Trophoblast cell (in vitro differentiated cells and primary cell): ENCODE measurements at places on chromosomes 11 and 22.

DNA sequence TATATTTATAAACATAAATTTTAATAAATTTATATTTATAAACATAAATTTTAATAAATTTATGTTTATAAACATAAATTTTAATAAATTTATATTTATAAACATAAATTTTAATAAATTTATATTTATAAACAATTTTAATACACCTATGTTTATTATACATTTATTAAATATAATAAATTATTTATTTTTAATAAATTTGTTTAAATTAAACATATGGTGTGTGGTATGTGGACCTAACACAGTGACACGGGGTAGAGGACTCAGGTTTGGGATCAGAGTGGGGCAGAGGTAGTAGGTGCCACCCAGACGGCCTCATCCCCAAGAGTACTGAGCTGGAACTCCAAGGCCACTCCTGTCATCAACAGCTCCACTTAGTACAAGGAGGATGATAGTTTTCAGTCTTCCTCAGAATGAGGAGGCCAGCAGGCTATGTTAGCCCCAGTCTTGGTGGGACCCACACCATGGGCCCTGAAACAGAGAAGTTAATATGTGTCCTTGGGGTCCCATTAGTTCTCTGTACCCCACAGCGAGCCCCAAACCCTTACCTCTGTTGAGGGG is 46.7 kb upstream of the BID start:
- H3K27me3 ChIP-seq: no peaks in the 10 kb centered on the region
- DNase-seq: no peak
- peaks cover 12% of the 10 kb centered on the region for H3K36me3 ChIP-seq
- H3K4me1 ChIP-seq: no peaks in the 10 kb centered on the region
- H3K27ac ChIP-seq: no peak overlapping the region

- no peaks in the 10 kb centered on the region for H3K4me1 ChIP-seq
- DNase-seq: no peak
- H3K27ac ChIP-seq: no peak overlapping the region
- no peak overlapping the region for H3K4me3 ChIP-seq
- no peaks in the 10 kb centered on the region for H3K27me3 ChIP-seq
Measured at GRCh38 chr11:88348870-88349269, 11.3 kb upstream of the CTSC start.

- no peaks in the 10 kb centered on the region for H3K27me3 ChIP-seq
- H3K36me3 ChIP-seq: no peaks in the 10 kb centered on the region
- no peaks in the 10 kb centered on the region for H3K4me1 ChIP-seq
- no peak overlapping the region for H3K4me3 ChIP-seq
- H3K27ac ChIP-seq: no peak overlapping the region
Measured at GRCh38 chr11:126465573-126466188, 110.2 kb downstream of the ST3GAL4 start.

DNA sequence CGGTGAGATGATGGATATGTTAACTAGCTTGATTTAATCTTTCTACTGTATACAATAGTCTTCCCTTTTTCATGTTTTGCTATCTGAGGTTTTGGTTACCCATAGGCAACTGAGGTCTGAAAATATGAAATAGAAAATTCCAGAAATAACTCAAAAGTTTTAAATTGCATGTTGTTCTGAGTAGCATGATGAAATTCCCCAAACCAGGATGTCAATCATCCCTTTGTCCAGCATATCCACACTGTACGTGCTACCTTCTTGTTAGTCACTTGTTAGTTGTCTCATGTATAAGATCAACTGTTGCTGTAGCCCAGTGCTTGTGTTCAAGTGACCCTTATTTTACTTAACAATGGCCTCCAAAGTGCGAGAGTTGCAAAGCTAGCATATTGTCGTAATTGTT is 21.2 kb upstream of the OR10W1 start:
- no peaks in the 10 kb centered on the region for H3K27me3 ChIP-seq
- H3K4me1 ChIP-seq: no peaks in the 10 kb centered on the region
- no peak overlapping the region for H3K27ac ChIP-seq
- DNase-seq: no peak
- no peak overlapping the region for H3K4me3 ChIP-seq
- H3K36me3 ChIP-seq: no peaks in the 10 kb centered on the region

- H3K4me3 ChIP-seq: no peak overlapping the region
- H3K4me1 ChIP-seq: no peaks in the 10 kb centered on the region
- no peak overlapping the region for H3K27ac ChIP-seq
- no peak for DNase-seq
- no peaks in the 10 kb centered on the region for H3K27me3 ChIP-seq
Measured at GRCh38 chr11:120089036-120090001, 48.6 kb downstream of the TRIM29 start.

DNA sequence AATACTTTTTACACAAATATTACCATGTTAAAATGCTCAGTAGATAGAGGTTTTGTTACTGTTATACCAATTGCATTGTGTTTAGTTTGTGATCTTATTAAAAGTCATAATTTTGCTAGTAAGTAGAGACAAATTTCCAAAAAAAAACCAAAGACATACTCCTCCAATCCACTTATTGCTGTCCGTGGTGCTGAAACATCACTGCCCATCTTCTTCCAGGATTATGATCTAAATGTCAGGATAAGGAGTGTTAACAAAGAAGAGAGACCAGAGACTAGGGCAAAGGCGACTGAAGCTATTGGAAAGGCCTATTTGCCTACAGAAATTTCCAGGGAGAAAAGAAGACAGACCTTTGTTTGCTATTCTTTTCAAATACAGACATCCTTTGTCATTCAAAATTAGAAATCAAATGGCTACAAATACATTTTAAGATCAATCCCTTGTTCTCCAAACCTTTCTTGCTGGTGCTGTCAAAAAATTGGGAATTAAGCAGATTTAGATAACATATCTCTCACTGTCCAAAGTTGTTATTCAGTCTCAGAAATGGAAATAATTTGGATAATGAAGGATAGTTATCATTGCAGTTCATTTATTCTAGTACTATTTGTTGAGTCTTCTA is 199.7 kb downstream of the C11orf91 start:
- no peaks in the 10 kb centered on the region for H3K27me3 ChIP-seq
- DNase-seq: no peak
- no peaks in the 10 kb centered on the region for H3K36me3 ChIP-seq
- no peak overlapping the region for H3K27ac ChIP-seq
- no peak overlapping the region for H3K4me3 ChIP-seq

DNA sequence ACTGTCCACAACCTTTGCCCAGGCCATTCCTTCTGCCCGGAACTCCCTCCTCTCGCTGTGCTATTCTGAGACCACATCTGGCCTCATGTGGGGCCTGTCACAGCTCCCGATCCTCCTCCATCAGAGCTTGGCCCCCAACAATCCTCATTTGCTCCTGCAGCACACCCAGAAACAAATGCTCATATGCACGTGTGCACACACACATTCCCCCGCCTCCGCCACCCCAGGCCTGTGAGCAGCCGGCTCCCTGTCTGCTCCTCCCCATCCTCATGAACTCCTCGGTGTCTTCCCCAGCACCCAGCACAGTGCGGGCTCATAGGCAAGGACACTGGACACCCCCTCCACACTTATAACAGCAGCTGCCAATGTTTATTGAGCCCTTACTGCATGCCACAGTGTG is 29.7 kb upstream of the PICK1 start:
- no peak overlapping the region for H3K27ac ChIP-seq
- peaks cover under 1% of the 10 kb centered on the region for H3K4me1 ChIP-seq
- H3K4me3 ChIP-seq: no peak overlapping the region
- DNase-seq: no peak
- H3K36me3 ChIP-seq: no peaks in the 10 kb centered on the region

DNA sequence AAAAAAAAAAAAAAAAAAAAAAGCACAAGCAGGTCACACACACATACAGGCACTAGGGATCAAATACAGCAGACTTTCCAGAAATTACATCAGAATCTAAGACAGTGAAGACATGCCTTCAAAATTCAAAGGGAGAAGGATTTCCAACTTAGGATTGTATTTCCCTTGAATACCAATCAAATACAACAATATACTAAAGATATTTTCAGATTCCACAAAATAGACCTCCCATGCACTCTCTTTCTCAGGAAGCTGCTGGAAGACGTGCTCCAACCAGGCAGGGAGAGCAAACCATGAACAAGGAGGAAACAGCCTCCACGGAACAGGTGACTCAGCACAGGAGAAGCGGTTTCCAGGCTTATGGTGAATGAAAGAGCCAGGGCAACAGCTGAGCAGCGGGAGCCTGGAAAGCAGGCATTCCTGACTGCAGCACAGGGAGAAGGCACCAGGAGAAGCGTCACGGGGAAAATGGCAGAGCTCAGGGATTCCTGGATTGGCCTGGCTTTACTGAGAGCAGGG is 32.0 kb downstream of the TMEM184B start:
- H3K27ac ChIP-seq: peak overlapping the region; percentile 27
- peaks cover 32% of the 10 kb centered on the region for H3K36me3 ChIP-seq
- H3K27me3 ChIP-seq: no peaks in the 10 kb centered on the region
- DNase-seq: peak; percentile 82

GRCh38 chr11:126366064-126366822 is 10.8 kb downstream of the ST3GAL4 start:
- H3K4me1 ChIP-seq: peaks cover 7% of the 10 kb centered on the region
- H3K36me3 ChIP-seq: no peaks in the 10 kb centered on the region
- H3K27ac ChIP-seq: no peak overlapping the region
- no peak for DNase-seq

DNA sequence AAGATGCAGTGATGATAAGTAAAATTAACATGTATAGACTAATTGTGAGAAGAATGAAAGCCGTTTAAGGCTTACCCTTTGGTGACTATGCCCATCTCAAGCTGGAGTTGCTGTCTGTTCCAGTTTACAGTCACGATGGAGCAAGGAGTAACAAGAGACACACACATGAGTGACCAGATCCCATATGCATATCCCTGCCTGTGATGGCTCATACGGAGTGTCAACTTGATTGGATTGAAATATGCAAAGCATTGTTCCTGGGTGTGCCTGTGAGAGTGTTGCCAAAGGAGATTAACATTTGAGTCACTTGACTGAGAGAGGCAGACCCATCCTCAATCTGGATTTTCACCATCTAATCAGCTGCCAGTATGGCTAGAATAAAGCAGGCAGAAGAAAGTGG is 786.8 kb downstream of the FAM181B start:
- DNase-seq: no peak
- H3K4me1 ChIP-seq: no peaks in the 10 kb centered on the region
- H3K36me3 ChIP-seq: no peaks in the 10 kb centered on the region
- H3K27ac ChIP-seq: no peak overlapping the region
- no peaks in the 10 kb centered on the region for H3K27me3 ChIP-seq
- H3K4me3 ChIP-seq: no peak overlapping the region

GRCh38 chr11:35554491-35555437 is 29.3 kb upstream of the PAMR1 start:
- no peak for DNase-seq
- H3K4me1 ChIP-seq: peaks cover 4% of the 10 kb centered on the region
- H3K36me3 ChIP-seq: no peaks in the 10 kb centered on the region
- H3K4me3 ChIP-seq: no peak overlapping the region
- H3K27ac ChIP-seq: no peak overlapping the region
- H3K27me3 ChIP-seq: no peaks in the 10 kb centered on the region

GRCh38 chr11:64003807-64004589 is 17.8 kb downstream of the OTUB1 start:
- H3K4me1 ChIP-seq: peaks cover 20% of the 10 kb centered on the region
- no peak overlapping the region for H3K4me3 ChIP-seq
- no peaks in the 10 kb centered on the region for H3K36me3 ChIP-seq

GRCh38 chr11:2913019-2913431 is 16.2 kb downstream of the PHLDA2 start:
- H3K27ac ChIP-seq: no peak overlapping the region
- DNase-seq: peak; percentile 56
- no peaks in the 10 kb centered on the region for H3K36me3 ChIP-seq
- H3K4me3 ChIP-seq: no peak overlapping the region
- no peaks in the 10 kb centered on the region for H3K27me3 ChIP-seq
- peaks cover 18% of the 10 kb centered on the region for H3K4me1 ChIP-seq

DNA sequence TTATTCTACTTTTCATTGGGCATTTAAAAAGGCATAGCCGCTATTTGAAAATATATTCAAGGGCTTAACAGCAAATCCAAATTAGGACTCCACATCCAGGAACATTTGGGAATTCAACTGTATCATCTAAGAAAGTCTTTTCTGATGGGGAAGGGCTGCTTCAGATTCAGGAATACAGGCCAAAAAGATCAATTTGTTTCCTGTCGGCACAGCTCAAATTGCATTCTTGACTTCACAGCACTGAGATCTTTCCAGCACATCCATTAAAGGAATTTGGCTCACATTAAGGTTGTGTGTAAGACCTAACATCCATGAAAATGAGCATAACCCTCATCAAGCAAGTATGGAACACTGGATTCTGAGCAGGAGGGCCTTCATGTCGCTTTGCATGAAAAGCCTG is 1169.5 kb upstream of the CCDC90B start:
- H3K27ac ChIP-seq: no peak overlapping the region
- no peak for DNase-seq
- no peak overlapping the region for H3K4me3 ChIP-seq
- no peaks in the 10 kb centered on the region for H3K36me3 ChIP-seq
- H3K27me3 ChIP-seq: no peaks in the 10 kb centered on the region

DNA sequence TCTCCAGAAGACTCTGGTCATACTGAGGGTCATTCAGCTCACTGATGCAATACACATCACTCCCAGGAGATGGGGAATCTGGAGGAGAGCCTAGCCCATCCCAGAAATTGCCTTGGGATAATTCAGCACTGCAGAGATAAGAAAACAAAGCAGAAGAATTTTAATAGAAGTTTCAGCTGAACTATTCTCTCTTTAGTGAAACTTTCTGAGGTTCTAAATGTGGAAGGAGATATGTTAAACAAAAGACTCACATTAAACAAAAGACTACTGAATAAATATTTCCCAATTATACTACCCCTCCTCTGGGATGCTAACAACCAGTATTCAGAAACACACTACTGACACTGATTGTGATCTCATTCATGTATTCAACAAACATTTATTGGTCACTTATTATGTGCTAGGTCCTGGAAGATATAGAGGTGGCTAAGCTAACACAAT is 47.8 kb downstream of the C2CD3 start:
- H3K27me3 ChIP-seq: no peaks in the 10 kb centered on the region
- H3K27ac ChIP-seq: no peak overlapping the region
- DNase-seq: peak; percentile 33
- no peak overlapping the region for H3K4me3 ChIP-seq

DNA sequence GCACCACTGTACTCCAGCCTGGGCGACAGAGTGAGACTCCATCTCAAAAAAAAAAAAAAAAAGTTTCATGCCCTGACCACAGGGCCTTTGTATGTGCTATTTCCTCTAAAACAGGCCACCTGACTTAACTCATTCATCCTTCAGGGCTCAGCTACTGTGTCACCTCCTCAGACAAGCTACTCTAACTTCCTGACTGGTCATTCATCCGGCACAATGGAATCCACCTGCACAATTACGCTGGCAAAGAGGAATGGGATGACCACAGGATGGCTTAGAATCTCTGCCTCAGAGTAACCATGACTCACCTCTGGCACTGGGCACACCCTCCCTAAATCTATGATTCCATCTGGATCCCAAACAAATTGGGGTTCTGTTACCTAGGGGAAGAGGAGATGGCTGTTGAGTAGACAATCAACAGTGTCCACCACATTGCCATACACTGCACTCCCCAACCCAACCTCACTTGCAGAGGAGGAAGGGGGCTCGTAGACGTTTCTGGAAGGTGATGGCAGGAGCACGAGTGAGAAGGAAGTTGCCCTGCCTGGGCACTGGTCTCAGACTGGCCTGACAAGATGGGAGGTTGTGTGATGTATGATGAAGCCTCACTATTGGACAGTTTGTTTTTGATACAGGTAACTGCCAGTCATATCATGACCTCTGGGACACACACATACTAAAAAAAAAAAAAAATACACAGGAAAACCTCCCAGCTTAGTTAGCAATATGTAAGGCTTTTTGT is 22.8 kb upstream of the HMOX1 start:
- H3K4me1 ChIP-seq: peaks cover 6% of the 10 kb centered on the region
- no peak overlapping the region for H3K4me3 ChIP-seq
- no peak overlapping the region for H3K27ac ChIP-seq
- DNase-seq: peak; percentile 83
